ENCODE measurements at places on chromosomes 11 and 22.

DNA sequence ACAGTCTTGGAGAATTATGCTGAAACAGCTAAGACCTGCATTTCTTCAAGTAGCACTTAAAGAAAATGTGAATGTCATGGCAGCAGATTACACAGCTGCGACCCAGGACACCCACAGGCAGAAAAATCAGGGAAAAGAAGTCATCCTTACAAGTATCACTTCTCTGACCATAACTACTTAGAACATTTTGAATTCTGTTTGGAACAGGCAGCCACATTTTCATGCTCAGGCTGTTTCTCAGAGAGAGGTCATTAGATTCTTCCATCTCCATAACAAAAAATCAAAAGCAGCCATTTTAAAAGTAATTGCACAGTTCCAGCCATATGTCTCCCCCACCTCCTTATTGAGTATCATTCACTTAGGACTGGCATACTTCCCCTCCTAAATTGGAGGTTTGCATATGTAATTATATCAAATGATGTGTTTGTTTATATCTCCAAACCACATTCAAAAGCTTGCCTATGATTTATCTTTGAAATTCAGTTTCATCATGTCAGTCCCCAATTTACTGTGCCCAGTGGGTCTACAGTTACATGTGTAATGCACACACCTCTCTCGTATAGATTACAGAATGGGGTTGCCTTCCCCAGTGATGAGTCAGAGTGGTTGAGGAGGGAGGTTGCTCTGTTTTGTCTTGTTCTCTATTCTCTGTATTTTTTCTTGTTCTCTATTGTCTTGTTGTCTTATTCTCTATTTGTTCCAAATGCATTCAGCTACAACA lies 276.5 kb upstream of the MTNR1B start:
- DNase-seq, result no peak

DNA sequence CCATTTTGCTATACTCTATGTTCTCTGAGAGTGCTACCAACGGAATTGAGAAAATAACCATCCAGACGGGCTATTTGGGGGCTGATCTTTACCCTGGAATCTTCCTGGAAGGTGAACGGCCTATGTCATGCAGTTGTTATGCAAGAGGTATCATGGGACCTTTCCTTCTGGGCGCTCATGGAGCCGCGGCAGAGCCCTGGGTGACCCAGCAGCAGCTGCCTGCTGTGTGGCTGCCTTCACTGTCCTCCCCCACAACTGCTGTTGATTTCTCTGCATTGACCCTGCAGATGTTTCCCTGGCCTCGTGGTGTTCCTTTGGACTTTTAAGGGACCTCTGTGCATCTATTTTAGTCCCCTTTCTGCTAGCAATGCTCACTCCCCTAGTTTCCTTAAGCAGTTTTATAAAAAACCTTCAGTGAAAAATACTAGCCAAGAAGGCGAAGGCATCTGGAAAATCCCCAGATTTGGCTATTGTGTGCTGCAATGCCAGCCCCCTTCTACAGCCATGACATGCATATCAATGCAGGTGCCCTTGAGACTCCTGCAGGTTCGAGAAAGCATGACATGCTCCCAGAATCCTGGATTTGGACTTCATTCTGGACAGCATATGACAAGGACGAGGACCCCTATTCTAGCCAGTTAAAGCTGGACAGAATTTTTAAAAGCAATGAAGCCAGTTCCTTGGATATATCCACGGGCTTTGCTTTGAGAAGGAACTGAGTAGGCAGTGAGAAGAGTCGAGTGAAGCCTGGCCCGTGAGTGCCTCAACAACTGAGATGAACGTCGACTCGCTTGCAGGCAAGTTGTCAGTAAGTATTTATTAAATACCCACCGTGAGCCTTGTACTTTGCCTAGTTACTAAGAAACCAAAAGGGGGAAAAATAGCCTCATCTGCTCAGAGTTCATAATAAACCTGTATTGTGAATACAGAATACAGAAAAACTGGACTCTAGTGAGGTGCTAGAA lies at the start of gene SLC25A18:
SLC25A18 (plus strand) TSS at position 593 of the 965 bp plus-strand sequence. CDS start 16,447 bp downstream, outside the sequence.
- no peak for DNase-seq

GRCh38 chr11:117908109-117908895 lies 20.9 kb downstream of the TMPRSS13 start:
- DNase-seq, result no peak

- DNase-seq, result no peak
These were observed at the start of gene CASP1 for GRCh38 chr11:105034813-105035620. Gene CASP1 (minus strand): TSS chr11:105035144. CDS start chr11:105035113, 31 bp downstream.

DNA sequence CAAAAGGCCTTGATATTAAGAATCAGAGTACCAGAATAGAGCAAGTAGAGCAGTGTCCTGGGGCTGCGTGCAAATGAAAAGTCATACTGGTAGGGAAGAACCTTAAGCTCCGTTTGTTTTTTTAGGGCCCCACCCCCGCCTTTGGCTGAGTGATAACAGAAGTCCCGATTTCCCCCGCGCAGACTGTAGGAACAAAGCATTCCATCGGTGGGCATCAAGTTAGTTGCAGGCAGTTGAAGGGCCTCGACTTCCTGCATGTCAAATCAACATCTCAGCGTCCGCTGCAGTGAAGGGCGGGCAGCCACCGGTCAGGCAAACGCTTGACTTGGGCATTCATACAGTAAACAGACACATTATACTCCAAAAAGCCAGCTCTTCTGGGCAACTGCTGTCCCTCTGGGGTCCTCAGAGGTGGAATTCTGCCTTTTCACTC lies 11.7 kb downstream of the LRP4 start:
- no peak for DNase-seq

DNA sequence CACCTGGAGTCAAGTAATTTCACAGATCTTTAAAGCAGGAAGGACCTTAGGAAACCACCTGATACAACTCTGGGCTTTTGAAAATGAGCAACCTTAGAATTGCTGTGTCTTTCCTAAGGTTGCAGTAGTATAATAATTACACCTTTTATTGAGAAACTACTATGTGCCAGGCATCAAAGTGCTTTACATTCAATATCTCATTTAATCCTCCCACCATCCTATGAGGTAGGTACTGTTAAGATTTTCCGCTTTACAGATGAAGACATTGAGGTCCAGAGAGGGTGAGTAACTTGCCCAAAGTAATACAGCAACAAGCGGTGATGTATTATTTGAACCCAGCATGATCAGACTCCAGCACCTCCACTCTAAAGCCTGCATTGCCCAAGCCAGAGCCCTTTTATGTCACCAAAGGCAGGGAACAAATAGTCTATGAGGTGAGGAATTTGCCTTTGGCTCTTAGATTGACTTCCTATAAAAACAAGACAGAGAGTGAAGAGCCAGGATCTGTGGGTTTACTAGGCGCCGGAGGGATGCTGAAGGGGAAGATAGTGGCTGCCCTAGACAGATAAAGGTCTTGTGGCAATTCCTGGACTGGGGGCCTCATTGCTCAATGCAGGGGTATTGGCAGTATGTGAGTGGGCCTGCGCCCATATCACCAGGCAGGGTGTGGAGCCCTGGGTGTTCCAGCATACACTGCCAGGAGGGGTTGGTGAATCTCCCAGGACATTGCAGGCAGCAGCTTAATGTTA lies 157.1 kb downstream of the FBXO7 start:
- DNase-seq, result no peak

GRCh38 chr11:37402663-37403062 lies 804.6 kb upstream of the RAG2 start:
- DNase-seq, result no peak

Data from activated CD4-positive, alpha-beta T cell treated with anti-CD3 and anti-CD28 coated beads for 1 hour (primary cell).